ENCODE measurements at places on chromosomes 2 and 18. TPM values are rescaled to one million over a fixed set of nuclear protein-coding genes. Genes with fewer than 3 reads are reported as not detected.

The SKOR2 gene
- not detected for total RNA-seq

The FAM237A gene
- not detected for total RNA-seq

The CCBE1 gene
- 1.2 TPM for total RNA-seq

The ZEB2 gene
- 12.7 TPM for total RNA-seq

The C2orf66 gene
- total RNA-seq: not detected

The SCYGR4 gene
- not detected for total RNA-seq

The PAIP2B gene
- 0.32 TPM for total RNA-seq

Data from epithelial cell of umbilical artery (primary cell).